Right ventricle myocardium superior (tissue), 1 donor: ENCODE measurements at places on chromosomes 6 and 20.

GRCh38 chr20:64114356-64114971 lies 7.1 kb upstream of the NPBWR2 start:
- peak; percentile 24 for DNase-seq

DNA sequence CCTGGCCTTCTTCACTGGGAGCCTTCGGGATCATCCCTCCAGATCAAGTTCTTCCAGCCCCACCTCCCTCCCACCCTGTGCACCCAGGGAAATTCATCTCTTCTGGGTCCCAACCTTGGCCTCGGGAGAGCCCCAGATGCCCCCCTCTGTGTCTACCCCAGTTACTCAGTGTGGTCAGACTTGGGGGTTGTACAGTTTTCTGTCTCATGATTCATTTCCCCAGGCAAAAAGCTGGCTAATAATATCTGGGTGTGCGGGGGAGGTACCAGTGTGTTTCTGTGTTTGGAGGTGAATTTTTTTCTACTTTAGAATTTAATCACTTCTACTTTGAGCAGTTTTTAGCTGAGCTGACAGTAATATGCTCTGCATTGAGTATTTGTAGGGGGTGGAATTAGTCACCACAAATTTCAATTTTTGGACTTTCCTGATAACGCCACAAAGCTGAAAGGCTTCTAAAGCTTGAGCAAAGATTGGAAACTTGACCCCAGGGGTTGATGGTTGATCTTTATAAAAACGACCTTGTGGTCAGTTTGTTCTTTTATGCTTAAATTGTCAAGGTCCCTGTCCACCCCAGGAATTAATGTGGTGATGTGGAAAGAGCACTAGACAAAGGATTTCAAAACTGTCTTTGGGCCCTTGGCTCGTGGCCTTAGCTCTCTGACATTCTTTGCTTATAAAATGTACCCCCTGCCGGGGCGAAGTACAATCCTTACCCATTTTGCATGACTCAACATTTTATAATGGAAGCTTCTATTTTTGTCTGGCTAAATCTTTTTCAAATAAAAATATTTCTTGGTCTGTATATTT lies 284.7 kb upstream of the TAB2 start:
- DNase-seq: no peak

DNA sequence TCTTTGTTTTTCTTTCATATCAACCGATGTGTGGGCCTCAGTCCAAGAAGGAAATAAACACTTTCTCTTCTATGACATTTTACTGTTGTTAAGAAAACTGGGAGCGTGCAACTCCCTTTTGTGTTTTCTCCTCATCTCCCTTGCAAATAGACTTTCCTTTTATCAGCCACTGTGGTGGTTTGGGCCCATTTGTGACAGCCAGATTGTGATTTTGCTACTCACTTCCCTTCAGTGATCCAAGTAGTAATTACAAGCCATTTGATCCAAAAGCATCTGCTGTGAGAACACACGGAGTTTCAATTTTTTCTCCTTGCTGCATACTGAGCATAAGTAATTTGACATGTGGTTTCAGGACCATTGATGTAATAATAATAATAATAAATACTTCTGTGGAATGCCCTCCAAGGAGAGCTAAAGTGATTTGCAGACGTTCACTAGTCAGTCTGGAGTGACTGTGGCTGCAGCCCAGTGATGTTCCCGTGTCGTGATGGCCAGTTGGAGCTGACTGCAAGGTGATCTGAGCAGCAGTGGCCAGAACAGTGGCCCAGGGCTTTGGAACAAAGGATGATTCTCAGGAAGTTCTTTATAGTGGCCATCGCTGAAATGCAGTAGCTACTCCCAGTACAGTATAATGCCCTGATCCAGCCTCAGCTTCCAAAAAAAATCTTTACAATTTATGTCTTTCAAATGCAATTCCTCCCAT lies 91.9 kb upstream of the CLDN20 start:
- DNase-seq: no peak

GRCh38 chr6:81761197-81761596 lies 8.7 kb upstream of the TENT5A start:
- DNase-seq: no peak

DNA sequence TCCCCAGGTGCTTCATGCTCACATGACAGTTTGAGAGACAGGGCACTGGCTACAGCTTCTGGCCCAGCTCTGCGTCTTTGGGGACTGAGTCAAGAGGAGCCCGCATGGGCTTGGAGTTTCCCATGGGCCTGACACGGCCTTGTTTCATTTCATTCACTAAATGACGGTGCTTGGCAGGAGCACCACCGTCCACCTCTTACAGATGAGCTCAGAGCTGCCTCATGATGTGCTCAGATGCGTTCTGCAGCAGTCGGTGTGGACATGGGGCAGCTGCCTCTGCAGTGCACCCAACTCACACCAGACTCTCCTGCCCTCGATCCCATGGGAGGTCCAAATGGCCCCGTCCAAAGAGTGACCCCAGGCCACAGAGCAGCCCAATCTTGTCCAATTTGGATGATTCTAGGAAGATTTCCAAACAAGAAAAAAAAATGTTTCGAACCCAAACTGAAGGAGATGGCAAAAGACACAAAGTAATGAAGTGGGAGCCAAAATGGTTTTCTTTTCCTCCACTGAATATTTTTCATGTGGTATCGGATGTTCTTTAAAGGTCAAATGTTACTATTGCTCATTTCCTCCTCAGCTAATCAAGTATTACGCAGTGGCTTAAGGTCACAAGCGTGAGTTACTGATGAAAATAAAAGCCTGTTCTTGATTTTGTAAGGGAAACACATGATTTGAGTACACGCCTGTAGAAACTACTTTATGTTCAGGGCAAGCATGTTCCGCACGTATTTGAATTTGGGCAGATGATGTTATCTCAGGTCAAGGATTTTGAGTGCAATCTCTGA lies 524.2 kb downstream of the CDH26 start:
- DNase-seq: no peak
